Upper lobe of left lung (tissue), 6 donors: ENCODE measurements at places on chromosomes 11 and 22. TPM values are rescaled to one million over a fixed set of nuclear protein-coding genes. Genes with fewer than 3 reads are reported as not detected.
A peak's percentile ranks its signal among the peaks of the same experiment; 100 is the strongest.

NUP98 gene
- 94.3 TPM for total RNA-seq

DNA sequence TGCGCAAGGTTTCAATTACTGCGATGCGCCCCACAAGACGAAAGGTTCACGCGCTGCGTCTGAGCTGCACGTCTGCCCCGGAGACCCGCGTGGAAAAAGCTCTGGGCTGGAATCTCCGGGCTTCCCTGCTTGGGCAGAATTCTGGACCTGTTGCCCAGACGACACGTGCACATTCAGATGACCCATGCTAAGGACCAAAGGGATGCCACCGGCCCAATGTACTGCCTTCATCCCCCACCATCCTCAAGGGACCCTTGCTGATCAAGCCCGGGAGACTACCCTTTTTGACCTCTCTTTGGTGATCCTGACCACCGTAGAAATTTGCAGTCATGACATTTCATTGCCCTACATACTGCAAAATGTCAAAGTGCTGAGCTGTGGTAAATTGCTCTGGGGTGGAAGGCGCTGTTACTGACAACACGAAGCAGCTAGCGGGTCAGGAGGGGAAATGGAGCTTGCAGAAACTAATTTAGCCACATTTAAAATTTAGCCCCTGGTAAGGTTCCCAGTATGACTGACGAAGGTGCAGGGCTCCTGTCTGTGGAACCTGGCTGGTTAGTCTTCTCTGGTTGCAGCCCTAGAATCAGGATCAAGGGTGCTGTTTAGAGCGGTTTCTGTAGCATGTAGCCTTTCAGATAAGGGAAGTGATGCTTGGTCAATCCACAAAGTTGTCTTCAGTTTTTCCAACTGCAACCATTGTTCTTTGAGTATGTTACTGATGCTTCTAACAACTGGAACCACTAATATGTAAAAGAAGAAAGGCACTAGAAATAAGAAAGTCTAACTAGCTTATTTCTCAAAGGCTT is 81.9 kb downstream of the PRR5L start:
- no peak for DNase-seq

DGCR6 gene
- total RNA-seq: 2.1 TPM

- DNase-seq: peak; percentile 21
Observed at GRCh38 chr11:67301313-67301921, 1.9 kb upstream of the SSH3 start.

DNA sequence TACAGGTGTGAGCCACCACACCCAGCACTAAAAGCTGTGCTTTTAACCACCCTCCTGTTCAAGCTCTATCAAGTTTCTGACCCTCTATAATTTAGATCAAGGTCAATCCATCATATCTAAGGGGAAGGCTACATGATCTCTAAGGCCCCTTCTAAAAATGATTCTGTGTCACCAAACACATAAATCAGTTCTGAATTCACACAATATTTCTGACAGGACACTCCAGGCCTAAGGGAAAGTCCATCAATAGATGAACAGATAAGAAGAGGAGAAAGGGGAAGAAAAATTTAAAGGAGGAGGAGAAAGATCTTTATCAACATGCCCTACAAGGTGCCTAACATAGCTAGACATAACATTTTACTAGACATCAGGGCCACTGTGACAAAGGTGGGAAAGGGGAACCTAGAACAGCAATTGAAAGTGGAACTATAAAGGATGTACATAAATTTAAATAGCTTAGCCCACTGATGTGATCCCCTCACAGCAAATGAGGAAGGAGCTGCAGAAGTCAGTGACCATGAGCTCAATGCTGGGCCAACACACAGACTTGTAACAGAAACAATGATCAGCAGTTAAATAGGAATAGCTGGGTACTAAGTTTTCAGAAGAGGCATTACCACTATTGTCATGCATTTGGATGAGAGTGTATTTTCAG is 4.7 kb downstream of the PRCP start:
- peak; percentile 25 for DNase-seq

GRCh38 chr22:18111759-18112330 is 1.2 kb downstream of the TUBA8 start:
- peak; percentile 51 for DNase-seq

DNA sequence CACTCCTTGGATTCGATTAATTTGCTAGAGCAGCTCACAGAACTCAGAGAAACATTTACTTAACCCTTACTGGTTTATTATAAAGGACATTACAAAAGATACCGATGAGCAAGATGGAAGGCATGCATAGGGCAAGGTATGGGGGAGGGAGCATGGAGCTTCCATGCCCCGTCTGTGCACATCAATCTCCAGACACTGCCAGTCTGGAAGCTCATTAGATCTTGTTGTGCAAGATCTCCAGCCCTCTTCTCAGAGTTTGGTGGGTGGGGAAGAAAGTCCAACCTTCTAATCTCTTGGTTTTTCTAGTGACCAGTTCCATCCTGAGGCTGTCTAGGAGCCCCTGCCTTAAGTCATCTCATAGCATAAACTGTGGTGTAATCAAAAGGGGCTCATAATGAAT is 190.7 kb downstream of the UVRAG start:
- no peak for DNase-seq
